ENCODE measurements at places on chromosomes 3 and 15.

GRCh38 chr3:194577986-194578905, 55.0 kb downstream of the TMEM44 start:
- no peak for DNase-seq

GRCh38 chr15:48017747-48018146, 103.0 kb upstream of the SLC24A5 start:
- DNase-seq, result no peak

DNA sequence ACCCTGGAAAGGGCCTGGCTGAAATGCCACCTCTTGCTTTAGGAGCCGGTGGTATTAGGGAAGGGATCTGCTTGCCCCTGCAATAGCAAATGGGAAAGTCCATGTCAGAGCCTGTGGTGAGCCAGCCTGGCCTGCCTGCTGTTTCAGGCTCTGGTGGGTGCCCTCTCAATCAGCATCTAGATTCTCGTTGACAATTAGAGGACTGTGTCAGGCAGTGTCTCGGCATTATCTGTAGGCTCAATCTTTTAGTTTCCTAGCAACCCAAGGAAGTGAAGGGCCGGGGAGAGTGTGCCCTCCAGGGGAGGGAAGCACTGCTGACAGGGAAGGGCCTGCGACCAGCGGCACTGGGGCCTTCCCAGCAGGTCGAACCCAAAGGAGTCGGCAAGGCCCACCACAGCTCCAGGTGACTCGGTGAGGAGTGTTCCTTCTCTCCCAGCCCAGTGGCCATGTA, 42.1 kb downstream of the TLE3 start:
- no peak for DNase-seq

- DNase-seq, result no peak
Measured at GRCh38 chr3:63673111-63673510, 20.6 kb downstream of the SNTN start.

DNA sequence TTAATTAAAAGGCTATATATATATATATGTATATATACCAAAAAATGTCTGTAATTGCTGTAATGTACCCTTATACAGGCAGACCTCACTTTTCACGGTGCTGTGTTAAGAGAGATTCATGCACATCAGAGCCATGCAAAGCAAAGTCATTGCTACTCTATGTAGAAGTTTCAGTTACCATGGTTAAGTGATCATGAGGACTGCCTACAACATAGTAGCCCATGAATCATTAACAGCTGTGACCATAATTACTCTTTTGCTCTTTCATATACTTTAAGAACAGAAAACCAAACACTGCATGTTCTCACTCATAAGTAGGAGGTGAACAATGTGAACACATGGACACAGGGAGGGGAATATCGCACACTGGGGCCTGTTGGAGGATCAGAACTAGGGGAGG, 225.3 kb upstream of the EPHA3 start:
- DNase-seq, result no peak

DNA sequence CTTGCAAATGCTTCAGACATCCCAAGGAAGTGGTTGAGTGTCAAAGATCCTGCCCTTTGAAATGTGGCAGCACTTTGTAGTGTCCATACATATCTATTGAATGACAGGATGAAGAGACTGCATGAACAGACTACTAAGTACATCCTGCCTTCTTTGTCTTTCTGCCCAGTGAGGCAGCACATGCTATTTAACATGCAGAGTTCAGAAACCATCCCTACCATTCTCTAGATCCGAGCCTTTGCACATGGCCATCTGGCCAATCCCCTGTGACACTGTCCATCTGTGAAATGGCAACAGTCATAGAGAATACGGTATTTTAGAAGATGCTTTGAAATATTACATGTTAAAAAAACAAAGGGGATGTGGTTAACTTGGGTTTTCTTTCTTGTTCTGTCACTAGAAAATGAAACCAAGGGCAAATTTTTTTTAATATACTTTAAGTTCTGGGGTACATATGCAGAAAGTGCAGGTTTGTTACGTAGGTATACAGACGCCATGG, 519.6 kb downstream of the NTRK3 start:
- DNase-seq, result no peak

GRCh38 chr15:35753486-35753885, 207.5 kb upstream of the DPH6 start:
- no peak for DNase-seq
